ENCODE measurements at places on chromosomes 6 and 20. TPM values are rescaled to one million over a fixed set of nuclear protein-coding genes. Genes with fewer than 3 reads are reported as not detected.

Gene NTSR1
- total RNA-seq: not detected

Gene C6orf132
- 0.10 TPM for total RNA-seq

Gene UNC5CL
- 1.6 TPM for total RNA-seq

Gene FGD2
- 4.9 TPM for total RNA-seq

Gene C6orf163
- total RNA-seq: 0.86 TPM

Gene DNMT3B
- 2.4 TPM for total RNA-seq

- DNase-seq: no peak
These were observed 48.6 kb downstream of the RALY start for GRCh38 chr20:34042262-34042661.

DNA sequence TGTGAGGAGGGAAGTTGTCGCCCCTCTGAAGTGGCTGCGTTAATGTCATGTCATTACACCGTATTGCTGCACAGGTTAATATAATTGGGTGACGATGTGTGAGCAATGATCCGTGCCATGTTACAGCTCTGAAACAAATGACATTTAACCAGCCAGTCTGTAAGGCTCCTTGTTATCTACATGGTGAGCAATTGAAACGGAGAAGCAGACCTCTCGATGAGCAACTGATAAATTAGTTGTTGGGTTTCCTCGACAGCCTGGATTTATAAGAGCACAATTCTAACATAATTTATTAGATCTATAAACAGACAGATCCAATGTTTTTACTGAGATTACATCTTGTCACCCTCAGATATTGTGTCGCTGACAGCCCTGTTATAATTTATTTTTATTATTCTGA is 49.9 kb upstream of the MAFB start:
- DNase-seq: no peak

DNA sequence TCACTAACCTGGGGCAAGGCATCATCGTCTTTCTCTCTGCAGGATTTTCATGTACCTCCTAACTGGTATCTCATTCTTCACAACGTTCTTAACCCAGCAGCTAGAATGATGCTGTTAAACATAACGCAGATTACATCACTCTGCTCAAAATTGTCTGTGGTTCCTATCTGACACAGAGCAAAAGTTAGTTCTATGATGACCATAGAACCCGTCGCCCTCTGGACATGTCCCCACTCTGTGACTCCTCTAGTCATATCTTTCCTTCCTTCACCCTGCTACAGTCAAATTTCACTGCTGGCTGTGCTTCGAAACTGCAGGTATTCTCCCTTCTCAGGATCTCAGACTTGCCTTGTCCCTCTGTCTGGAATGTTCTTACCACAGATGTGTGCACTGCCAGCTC is 87.4 kb upstream of the TPD52L1 start:
- DNase-seq: no peak

DNA sequence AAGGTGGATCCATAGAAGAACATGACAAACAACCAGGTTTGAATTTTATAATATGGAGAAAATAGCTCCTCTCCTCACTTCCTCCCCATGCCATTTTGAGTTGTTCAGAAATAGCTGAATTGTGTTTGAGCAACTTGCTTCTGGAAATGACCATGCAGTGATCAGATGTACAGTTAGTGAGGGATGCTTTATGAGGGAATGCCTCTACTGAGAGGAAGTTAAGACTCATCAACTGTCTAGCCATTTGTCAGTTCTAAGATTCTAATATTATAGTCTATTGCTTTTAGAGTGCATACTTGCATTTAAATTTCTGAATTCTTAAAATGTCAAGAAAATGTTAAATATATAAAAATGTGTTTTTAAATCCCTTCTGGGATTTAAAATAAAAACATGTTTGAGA is 3.8 kb downstream of the LAMA2 start:
- no peak for DNase-seq

- no peak for DNase-seq
These were observed 7.6 kb downstream of the CSNK2A1 start for GRCh38 chr20:535958-536357.

DNA sequence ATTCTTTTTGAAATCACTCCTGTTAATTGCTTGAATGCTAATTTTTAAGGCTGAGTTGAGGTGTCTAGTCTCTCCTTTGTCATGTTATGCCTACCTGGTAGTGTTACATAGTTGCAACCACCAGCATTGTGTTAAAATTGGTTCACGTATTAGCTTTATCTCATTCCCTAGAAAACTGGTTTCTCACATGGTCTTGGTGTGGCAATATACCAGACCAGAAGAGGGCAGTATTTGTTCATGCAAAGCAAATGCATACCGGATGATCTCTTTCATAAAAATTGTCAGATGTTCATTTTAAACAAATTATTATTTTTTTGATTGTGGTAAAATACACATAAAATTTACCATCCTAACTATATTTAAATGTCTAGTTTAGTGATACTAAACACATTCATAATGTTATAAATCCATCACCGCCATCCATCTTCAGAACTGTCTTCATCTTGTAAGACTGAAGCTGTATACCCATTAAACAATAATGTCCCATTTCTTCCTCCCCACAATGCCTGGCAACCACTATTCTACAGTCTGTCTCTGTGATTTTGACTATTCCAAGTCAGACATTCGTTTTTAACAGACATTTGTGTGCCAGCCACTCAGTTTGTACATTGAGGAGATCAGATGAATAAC is 92.8 kb downstream of the ATRN start:
- DNase-seq: no peak

- DNase-seq: no peak
These were observed 55.8 kb downstream of the KIF6 start for GRCh38 chr6:39669207-39669972.

- DNase-seq: no peak
These were observed 573.4 kb downstream of the FRK start for GRCh38 chr6:115487331-115487730.

DNA sequence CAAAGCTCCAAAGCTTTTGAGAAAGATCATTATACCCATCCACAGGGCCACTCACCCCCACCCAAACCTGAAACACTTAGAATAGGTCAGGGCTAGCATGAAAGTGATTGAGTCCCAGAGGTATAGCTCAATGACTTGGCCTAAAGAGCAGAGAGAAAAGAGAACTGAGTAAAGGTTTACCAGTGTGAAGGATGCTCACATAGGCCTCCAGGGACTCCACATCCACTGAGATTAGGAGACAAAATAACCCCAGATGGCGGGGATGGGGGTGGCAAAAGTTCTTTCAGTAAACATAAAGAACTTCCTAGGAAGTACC is 12.2 kb downstream of the SAYSD1 start:
- no peak for DNase-seq

DNA sequence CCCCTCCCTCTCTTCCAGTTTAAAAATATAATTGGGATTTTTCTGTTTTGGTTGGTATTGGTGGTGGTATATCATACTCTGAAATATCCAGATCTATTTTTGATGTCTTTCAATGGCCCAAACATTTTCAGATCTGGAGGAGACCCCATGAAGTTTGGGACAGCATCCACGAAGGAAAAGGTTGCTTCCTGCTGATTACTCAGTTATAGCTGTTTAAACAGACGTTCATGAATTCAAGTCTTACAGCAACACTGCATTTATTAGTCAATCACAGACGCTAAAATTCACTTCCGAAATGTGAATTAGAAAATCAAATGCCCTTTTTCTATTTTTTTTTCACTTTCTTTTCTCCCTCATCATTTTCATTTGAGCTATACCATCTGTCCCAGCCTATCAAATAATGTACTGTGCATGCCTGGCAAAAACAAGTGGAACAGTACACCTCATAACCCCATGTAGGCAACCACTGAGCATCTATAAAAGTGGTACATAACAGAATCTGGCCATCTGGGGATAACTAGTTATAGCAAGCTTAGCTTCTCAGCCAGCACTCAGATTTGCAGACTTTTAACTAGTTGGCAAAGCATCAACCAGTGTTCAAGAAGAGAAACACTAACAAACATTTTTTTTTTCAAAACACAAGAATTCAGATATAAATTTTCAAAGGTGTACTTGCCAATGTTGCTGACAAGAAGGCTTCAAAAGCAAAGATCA is 124.5 kb downstream of the HIVEP2 start:
- DNase-seq: no peak

- DNase-seq: no peak
These were observed 172.9 kb upstream of the CDYL start for GRCh38 chr6:4603291-4603690.

DNA sequence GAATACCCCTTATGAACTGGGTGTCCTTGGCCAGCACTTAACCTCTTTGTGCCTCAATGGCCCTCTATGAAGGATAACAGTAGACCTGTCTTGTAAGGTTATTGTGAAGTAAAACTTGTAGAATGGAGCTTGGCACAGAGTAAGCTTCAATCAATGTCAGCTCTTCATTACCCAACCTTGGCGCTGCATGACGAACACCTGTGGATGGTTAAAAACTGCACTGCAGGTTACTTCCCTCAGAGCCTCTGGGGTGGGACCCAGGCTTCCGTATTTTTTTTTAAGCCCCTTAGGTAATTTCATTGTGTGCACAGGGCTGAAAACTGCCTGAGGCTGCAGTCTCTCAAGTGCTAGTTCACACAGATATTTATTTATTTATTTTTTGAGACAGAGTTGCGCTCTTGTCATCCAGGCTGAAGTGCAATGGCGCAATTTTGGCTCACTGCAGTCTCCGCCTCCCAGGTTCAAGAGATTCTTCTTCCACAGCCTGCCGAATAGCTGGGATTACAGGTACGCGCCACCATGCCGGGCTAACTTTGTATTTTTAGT is 42.8 kb upstream of the SLC23A2 start:
- no peak for DNase-seq

GRCh38 chr6:34259529-34260069 is 10.8 kb upstream of the SMIM29 start:
- no peak for DNase-seq

GRCh38 chr20:22523499-22524392 is 60.6 kb downstream of the FOXA2 start:
- no peak for DNase-seq

Data from activated CD4-positive, alpha-beta memory T cell treated with anti-CD3 and anti-CD28 coated beads, Interleukin-2, amount 10 ng/mL, durations not matched to agents 7 days and 5 days (primary cell).